Naive thymus-derived CD4-positive, alpha-beta T cell (primary cell): ENCODE measurements at places on chromosomes 3 and 15.

DNA sequence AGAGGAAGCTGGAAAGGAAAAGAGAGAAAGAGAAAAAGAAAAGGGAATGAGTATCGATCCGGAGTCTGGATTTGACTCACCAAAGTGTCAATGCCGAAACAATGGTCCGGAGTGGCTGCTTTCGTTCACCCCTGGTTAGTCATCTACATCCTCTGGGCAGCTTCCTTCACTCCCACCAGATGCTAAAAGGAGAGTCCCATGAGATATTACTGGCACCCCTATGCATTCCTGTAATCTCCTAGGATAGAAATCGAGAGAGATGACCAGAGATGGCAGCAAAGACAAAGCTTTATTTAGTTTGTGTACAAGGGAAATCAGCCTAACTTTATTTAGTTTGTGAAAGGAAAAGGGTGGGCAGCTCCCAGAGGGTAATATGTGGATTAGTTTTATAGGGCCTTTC lies 622.2 kb downstream of the ZPLD1 start:
- DNase-seq, result no peak

GRCh38 chr15:45259796-45260195 lies 7.8 kb downstream of the SLC28A2 start:
- DNase-seq, result no peak

GRCh38 chr3:180142041-180142440 lies 105.3 kb upstream of the PEX5L start:
- no peak for DNase-seq

- no peak for DNase-seq
Observed at GRCh38 chr3:153958635-153959595, 162.3 kb upstream of the ARHGEF26 start.

- DNase-seq, result no peak
Observed at GRCh38 chr3:128317698-128318231, 148.9 kb downstream of the DNAJB8 start.

DNA sequence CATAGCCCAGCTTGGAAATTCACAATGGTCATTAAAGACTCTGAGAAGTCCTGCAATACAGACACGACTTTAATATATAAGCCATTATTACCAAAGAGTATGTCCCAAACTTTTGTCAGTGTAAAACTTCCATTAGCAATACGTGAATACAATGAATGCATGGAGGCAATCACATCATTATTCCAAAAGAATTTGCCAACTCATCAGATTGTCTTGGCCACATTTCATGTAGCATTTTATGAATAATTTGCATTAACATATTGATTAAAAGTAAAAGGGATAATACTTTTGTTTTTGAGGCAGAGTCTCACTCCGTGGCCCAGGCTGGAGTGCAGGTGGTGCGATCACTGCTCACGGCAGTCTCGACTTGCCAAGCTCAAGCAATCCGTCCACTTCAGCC lies 7.9 kb upstream of the DUT start:
- no peak for DNase-seq

GRCh38 chr3:188901126-188901525 lies 270.6 kb upstream of the TPRG1 start:
- no peak for DNase-seq

DNA sequence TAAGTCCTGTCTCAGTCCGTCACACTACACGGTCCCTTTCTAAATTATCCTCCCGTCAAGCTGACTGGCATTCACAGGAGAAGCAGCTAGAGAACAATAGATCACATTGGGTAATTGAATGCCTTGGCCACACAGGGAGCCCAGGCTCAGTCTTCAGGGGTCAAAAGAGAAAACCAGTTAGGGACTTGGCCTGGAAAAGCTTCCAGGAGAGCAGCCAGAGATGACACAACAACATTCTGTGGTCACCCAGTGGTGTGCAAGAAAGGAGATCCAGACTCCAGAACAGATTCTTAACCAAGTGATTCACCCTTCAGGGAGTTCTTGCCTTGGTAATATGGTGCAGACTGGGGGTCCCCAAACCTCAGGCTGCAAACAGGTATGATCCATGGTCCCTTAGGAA lies 15.9 kb downstream of the ARHGAP31 start:
- no peak for DNase-seq

DNA sequence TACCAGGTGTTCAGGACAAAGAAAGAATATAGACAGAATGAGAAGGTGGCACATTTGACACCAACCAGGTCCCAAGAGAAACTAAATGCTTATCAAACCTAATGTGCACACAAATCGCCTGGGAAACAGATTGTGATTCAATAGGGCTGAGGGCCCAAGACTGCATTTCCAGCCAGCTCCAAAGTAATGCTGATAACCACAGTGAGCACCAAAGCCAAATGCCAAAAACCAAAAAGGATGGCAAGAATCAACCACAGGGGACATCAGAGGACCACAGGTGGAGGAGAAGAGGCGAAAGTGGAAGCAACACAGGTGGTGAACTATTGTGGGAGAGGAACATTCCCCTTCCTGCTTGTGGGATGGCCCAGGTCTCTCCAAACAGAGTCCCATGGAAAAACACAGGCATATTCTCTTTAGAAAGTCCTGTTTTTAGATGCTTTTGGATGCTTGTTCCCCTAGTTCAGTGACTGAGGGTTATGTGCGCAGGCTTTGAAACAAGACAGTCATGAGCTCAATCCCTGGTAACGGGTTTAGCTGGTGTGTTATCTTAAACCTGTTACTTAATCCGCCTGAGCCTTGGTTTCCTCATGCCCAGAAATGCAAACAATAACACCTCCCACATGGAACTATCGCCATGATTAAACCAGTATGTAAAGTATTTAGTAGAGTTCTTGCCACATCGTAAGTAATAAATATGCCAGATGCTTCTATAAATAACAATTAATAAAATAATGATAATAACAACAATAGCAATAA lies 241.7 kb downstream of the ATP8B4 start:
- DNase-seq, result no peak

GRCh38 chr3:88280326-88280725 lies 130.6 kb downstream of the C3orf38 start:
- no peak for DNase-seq

DNA sequence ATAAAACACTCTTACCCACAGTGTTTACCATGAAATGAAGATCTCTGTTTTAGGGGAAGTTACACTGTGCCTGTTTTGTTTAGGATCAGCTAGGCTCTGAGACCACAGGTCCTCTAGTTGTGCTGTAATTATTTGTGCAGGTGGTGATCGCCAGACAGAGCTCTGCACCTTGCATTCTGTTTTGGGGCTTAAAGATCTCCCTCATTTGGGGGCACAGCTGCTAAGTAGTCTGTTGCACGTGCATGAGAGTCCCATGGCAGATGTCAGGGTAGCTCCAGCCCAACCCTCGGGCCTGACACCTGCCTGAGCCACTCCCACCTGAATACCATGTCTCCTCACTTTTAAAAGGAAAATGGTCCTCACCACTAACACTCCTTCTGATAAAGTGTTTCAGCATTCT lies 12.4 kb downstream of the C3orf20 start:
- no peak for DNase-seq

- no peak for DNase-seq
Observed at GRCh38 chr3:160159806-160160205, 65.4 kb upstream of the C3orf80 start.

GRCh38 chr3:119588112-119588511 lies 8.8 kb downstream of the ADPRH start:
- DNase-seq, result no peak

- DNase-seq, result no peak
Observed at GRCh38 chr15:20646529-20647142, 105.0 kb upstream of the GOLGA6L6 start.

DNA sequence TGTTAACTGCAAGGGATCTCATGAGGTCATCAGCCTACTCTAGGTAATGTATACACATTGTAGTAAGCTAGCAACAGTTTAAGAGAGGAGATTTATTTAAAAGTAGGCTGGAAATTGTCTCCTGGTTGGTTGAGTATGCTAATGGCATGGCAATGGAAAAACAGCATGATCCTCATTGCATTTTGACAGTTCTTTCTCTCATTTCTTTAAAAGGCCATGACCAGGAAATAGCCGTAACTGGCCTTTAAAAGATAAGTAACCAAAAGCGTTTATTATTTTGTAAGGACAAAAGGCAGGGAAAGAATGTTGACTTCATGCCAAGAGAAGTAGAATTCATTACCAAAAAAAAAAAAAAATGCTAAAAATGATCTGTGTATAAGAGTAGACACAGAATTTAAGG lies 310.3 kb downstream of the FGF12 start:
- no peak for DNase-seq

GRCh38 chr3:161409069-161409468 lies 37.8 kb upstream of the SPTSSB start:
- DNase-seq, result no peak

DNA sequence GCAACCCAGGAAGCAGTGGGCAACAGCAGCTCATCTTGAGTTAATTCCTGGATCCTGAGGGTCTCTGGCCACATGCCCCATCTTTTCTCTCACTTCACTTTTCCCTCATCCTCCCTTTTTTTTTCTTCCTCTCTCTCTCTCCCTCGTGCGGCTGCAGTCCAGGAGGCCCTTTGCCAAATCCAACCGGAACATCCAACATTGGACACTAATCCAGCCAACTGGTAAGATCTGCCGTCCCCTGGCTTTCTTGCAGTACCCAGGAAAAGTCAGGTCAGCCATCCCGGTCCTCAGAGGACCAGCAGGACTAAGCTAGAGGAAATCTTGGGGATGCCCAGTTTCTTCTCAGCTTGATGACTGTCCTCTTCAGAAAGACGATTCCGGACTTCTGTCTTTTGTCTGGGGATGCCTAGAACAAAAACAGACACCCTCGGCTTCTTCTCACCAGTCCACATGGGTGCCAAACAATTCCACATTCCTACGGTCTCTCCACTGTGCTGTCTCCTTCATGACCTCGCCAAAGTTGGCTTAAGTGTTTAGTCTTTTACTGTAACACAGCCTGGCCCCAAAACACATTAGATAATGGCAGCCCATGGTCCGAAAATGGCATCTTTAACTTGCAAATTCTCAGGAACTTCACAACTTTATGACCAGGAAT lies 115.6 kb downstream of the GSK3B start:
- no peak for DNase-seq
